8988T (cell line): ENCODE measurements at places on chromosomes 12 and 14.

GRCh38 chr12:117188121-117188665 is 2.1 kb downstream of the FBXO21 start:
- DNase-seq = no peak

GRCh38 chr14:83356080-83356479 is 1822.4 kb upstream of the SEL1L start:
- no peak for DNase-seq

DNA sequence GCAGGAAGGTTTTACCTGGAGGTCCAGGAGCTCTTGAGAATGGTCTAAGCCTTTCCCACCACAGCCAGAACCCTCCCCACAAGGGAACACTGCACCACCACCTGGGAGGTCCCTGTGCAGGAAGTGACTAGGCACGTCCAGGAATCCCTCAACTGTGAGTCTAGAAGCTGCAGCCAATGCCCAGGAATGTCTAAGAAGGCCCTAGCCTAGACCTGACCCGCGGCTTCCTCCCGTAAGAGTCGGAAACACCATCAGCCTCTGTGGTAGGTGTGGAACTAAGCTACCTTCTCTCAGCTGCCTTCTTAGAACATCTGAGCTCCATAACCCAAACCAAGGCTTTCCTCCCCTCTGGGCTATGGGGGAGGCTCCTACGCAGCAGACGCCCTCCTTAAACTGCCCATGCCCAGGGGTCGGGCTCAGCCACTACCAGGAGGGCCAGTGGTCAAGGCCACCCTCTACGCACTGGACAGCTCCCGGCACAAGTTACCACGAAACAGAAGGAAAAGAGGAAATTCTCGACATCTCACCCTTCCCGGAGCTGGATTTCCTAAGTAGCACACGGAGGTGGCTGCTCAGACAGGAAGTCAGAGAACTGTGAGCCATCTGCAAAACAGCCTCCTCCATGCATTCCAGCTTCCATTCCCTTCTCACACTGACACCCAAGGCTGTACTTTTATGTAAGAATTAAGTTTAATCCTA is 25.5 kb downstream of the ZFYVE21 start:
- DNase-seq = no peak

DNA sequence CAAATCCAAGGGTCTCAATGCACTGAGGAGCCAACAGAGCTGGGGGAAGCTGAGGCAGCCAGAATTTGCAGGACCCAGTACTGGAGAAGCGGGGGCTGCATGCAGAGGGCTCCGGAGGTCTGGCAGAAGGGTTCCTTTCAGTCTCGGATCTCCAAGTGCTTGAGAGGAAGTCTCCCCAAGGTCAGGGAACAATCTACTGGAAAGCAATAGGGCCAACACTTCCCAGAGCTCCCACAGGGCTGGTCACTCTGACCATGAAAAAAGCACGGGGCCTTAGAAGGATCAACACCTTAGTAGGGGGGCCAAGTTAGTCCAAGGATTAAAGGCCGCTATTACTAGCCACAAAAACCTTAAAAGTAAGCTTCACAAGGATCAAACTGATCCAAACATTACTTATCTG is 31.7 kb downstream of the SPPL3 start:
- no peak for DNase-seq

GRCh38 chr12:13362260-13362841 is 165.8 kb downstream of the EMP1 start:
- no peak for DNase-seq

DNA sequence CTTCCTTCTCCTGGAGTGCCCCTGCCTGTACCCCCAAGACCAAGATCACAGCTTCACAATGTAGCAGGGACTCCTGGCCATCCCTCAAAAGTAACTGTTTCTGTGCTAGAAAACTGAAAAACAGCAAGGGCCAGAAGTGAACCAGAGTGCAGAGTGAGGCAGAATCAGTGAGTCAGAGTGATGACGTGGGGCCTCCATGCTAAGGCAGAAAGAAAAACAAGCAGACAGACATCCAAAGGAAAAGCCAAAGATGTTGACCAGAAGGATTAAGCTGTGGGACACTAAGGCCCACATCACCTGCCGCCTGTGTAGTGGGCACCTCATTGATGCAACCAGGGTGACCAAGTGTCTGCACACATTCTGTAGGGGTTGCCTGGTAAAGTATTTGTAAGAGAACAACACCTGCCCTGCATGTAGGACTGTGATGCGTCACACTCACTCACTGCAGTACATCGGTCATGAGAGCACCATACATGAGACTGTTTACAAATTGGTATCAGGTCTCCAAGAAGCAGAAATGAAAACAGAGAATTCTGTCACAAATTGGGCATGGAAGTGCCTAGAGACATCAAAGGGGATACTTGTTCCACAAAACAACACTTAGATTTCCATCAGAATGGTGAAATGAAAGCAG is 51.2 kb downstream of the ARMH4 start:
- DNase-seq = no peak

DNA sequence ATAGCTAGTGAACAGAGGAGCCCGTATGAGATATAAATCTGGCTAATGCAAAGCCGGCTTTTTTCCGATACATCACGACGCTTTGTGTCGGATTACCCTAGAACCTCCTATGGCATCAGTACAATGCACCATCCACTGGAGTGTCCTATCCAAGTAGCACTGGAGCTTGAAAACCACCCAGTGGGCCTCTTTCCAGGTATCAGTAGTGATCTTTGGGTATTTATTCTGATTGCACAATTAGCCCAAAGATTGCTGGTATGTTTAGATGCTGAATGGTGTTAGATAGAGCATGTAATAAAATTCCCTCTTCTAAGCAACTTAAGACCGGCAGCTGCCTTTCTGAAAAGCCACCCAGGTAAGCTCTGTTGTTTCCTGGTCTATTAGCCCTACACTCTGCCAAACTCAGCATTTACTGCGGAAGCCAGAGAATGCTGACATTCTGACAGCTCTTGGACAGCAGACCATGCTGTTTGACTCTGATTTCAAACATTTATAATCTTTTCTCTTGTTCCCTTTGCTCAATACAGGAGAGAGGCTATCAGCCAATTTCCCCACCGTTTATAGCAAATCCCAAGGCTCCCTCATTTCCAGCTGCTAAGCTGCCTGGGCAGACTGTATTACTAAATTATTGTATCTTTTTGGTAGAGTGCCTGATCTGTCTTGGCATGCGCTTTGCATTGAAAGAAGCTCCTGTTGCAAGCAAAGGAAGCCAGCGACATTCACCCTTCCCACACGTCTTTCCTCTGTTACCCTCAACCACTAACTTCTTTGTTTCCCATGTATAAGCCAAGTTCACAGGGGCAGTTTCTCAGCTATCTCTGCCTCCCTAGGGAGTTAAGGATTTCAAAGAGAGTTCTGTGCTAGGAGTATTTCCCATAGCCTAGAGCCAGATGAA is 388.3 kb upstream of the GARIN6 start:
- DNase-seq = no peak
